ENCODE measurements at places on chromosomes 1 and 21.

GRCh38 chr21:32212116-32212515 lies 66.7 kb downstream of the MIS18A start:
- DNase-seq: no peak

- no peak for DNase-seq
Observed at GRCh38 chr1:241413386-241413785, 56.4 kb upstream of the RGS7 start.

DNA sequence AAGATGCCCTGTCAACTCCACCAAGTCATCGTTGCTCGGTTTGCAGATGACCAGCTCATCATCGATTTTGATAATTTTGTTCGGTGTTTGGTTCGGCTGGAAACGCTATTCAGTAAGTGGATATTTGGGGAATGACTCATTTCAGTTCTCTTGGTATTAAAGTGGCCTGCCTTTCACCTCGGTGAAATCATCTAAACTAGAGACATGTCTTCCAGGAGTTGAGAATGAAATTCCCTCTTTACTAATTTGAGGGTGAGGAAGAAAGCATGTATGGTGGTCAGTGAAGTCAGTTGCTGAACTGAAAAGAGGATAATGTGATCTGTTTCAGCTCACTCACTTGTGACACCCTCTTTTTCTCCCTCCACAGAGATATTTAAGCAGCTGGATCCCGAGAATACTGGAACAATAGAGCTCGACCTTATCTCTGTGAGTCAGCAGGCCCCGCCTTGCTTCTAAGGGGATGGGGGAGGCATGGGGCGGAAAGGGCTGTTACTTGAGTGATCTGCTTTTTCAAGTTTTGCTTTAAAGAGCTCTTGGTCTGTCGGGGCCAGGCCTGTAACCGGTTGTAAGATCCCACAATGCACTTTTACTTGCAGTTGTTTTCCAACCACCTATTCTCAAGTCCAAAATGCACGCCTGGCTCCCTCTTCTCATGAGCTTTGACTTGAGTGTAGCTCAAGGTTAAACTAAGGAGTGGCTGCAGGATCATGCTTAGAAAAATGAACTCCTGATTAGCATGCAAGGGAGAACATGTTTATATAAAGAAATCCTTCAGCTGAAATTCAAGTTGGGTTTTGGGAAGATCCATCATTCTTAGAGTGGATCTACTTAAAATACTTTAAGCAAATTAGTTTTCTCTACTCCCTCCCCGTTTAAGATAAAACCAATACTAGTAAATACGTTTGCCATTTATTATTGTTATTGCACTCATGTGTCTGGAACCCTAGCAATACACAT lies 59.8 kb downstream of the CAPN2 start:
- no peak for DNase-seq

DNA sequence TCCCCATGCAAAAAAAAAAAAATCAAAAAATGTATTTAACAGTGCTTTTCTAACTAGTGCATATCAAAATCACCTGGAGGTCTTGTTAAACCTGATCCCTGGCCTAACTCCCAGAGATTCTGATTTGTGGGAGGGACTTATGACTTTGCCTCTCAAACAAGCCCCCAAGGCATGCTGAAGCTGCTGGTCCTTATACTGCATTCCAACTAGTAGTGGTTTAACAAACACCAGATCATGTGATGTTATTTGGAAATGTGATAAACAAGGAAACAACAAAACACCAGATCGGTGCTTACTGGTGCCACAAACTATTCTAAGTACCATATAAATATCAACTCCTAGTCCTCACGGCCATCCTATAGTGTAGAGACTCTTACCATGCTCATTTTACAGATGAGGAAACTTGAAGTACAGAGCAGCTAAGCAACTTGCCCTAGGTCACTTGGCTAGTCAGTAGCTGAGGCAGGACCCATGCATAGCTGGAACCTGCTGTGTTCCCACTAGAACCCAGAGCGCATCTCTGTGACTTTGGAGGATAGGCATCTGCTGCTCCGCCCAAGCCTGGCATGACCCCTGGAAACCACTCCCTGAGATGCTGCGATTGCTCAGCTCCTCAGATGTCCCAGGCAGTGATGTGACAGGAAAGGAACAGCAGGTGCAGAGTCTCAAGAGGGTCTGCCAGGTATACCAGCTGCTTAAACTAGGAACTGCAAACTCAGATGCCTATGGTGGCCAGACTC lies 38.1 kb downstream of the SOX13 start:
- DNase-seq: no peak

GRCh38 chr1:1547011-1547410 lies 6.6 kb upstream of the TMEM240 start:
- DNase-seq: no peak

DNA sequence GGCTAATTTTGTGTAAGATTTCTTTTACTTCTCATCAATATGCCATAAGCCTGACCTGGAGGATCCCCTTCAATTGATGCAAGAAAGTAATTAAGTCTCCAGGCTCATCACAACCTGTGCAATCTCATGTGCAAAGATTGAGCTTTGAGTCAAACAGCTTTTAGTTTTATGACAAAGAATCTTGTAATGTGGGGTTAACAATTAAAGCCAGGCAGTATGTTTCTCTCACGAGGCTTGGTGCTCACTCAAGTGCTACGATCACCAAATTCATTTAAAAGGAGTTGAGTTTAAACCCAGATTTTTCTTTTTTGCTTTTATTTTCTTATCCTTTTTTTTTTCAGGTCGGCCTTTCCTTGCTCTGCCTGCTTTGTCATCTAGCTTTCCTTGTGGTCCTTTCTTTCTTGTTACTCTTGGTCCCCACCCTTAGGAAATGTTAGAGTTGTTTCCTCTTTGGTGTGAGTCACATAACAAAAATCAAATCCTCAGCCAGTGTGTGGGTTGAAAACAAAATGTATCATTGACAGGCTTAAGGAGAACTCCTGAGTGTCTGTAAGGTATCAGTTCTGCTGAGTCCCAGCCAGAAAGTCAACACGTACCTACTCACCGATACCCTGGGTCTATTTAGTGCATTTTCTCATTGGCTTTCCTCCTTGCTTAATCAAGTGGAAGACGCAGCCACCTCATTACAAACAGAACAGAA lies 1037.2 kb downstream of the ADGRL2 start:
- no peak for DNase-seq

- DNase-seq: no peak
Observed at GRCh38 chr1:6163191-6163972, 16.7 kb downstream of the CHD5 start.
